ENCODE measurements at places on chromosomes 16 and 17.

DNA sequence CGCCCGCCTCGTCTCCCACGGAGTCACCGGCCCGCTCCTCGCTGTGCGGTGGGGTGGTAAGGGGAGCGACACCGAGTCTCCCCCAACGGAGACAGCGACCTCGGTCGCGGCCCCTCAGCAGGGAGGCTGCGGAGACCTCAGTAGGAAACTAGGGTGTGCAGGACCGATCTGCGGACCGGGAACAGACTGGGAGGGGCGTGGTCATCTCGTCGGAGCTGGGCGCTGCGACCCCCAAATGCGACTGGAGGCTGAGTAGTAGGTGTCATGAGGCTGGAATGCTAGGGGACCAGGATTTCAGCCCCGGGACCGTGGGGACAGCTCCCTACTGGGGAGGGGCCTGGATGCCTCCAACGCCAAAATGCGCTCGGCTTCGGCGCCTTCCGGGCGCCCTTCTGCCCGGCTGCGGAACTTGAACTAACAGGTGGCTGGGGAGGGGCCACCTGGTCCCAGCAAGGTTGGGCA lies 1.3 kb downstream of the CACNG4 start:
- no peak for DNase-seq

GRCh38 chr17:804541-805435 lies 22.6 kb downstream of the MRM3 start:
- no peak for DNase-seq

GRCh38 chr16:2741168-2741567 lies 11.3 kb upstream of the SRRM2 start:
- DNase-seq: no peak

DNA sequence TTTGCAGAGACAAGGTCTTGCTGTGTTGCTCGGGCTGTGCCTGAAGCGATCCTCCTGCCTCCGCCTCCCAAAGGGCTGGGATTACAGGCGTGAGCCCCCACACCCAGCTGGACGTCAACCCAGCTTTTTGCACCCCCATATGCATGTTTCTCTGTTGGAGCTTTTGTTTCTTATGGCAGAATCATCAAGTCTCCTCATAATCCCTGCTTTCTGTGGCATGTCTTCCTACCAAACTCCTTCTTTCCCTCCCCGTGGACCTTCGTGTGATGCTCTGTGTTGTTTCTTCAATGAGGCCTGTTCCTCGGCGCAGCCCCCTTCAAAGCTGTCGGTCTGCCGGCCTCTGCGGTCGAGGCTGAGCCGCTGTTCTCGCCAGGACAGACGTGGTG lies 71.6 kb downstream of the METRNL start:
- no peak for DNase-seq

DNA sequence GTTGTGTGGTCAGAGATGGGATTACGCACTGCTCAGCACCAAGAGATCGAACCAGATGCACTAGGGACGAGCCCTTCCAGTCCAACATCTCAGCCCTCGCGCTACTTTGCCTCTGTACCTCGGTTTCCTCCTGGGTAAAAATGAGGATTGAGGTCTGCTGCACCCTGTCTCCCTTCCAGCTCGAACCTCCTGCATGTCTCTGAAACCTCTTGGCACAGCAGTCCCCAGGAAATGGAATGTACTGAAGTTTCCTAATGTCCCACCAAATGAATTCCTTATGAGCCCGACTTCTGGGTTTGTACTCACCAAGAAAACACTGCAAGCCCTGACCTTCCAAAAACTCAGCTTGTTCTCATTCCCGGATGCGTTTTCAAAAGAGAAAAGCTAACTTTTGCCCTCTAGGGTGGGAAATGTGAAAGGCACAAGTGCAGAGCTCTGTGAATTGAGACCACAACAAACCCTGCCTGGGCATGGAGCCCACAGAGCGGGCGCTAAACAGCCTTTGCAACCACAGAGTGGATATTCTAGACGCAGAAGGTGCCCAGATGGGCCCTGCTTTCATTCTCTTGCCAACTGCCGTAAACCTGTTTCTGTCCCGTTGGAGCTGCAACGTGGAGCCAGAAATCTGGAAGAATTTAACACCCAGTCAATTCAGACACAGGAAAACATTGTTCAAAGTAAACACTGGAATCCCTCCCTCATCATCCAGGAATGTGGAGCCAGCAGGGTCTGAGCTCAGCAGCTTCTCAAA lies 10.3 kb downstream of the CDRT4 start:
- DNase-seq: peak; percentile 83

DNA sequence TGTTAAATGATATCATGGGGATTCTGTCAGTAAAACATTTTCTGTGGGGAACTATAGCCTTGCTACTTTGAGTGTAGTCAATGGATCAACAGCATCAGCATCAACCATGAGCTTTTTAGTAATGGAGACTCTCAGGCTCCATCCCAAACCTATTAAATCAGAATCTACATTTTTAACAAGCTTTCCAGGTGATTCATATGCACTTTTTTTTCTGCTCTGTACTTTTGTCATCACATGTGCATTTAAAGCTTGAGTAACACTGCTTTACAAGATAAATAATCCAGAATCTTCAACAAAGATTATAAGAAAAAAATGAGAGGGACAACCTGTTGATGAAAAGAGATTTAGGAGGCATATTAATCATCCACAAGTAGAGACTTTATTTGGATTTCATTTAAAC lies 23.5 kb downstream of the NUP93 start:
- DNase-seq: no peak

DNA sequence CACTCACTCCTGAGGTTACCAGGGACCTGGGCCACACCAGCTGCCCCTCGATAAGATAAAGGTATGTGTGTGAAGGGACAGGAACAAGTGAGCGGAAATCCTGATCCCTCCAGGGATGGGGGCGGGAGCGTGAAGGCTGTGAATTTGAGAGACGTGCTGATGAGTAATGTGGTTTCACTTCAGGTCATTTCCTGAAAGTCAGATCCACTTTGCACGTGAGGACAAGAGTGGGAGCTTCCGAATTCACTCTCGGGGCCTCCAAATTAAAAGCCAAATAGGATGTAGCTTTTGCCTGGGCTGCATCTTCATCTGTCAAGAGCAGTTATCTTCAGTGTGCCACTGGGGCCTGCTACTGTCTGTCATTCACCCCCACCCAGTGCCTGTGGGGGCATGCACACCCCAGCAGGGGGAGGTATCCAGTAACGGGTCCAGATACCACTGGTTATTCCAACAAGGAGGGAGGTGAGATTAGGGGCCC lies 87.4 kb upstream of the LHX1 start:
- DNase-seq: peak; percentile 52

- peak; percentile 63 for DNase-seq
Measured at GRCh38 chr17:48624544-48625494, 1.3 kb downstream of the HOXB9 start.

DNA sequence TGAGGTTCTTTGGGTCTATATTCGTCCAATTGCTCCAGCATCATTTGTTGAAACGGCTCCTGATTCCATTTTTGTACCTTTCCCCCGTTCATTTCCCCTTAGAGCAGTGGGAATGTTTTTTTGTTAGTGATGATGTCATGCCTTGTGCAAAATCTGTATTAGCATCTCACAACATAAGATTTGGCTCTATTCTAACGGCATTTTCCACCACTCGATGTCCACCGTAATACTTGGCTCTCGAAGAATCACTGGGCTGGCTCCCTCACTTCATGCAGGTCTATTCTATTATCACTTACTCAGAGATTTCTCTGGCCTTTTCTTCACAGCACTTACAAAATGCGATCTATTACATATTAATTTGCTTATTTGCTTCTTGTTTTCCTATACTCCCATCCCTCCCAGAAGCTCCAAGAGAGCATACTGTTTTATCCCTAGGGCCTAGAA lies 571 bp upstream of the NME1 start:
- DNase-seq: peak; percentile 26

DNA sequence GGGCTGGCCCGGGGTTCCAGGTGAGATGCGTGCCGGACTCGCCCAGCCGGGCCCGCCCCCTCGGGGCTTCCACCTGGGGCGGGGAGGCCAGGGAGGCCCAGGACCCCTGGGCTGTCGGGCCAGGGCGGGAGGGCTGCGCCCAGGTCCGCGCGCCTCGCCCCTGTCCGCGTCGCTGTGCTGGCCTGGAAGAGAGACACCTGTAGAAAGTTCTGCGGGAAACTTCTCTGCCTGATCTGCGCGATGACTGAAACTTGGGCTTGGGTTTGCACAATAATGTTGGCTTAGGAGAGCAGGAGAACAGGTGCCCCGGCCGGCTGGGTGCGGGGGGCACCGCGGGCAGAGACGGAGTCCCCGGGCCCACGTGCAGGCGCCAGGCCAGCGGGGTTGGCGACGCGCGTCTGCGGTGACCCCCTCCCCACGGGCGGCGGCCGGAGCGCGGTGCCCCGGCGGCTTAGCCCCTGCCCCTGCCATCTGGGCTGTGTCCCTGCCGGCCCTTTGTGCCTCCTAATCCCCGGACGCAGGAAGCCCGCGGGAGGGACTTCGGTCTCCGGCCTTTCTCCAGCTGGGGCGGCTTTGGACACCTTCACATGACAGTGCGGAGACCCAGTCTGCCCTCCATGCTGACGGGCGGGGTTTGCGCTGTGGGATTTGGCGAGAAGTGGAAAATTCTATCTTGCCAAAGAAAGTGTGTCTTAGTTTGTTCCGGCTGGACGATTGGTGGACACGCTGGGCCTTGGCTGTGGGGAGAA lies 483 bp downstream of the LLGL2 start:
- DNase-seq: no peak

GRCh38 chr17:18267927-18268711 lies 7.7 kb downstream of the MIEF2 start:
- DNase-seq: peak; percentile 38

DNA sequence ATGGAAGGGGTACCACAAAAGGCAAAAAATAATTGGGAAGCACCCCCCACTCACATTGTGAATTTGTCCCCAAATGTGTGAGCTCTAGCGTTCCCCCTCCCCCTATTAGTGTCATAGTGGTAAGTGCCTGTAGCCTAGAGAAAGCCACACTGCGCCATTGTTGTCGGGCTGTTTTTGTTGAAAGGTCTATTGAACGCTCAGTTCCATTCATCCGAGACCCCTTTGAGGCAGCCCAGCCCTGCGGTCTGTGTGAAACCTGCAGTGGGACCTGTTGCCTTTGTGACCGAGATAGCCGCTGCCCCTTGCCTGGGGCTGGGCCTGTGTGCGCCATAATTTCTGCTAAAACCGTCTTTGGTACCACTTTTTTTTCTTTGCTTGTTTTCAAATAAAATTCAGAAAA lies 3.0 kb downstream of the JPT2 start:
- DNase-seq: no peak

All from AG20443 (cell line).